ENCODE measurements at places on chromosomes 2 and 18.

DNA sequence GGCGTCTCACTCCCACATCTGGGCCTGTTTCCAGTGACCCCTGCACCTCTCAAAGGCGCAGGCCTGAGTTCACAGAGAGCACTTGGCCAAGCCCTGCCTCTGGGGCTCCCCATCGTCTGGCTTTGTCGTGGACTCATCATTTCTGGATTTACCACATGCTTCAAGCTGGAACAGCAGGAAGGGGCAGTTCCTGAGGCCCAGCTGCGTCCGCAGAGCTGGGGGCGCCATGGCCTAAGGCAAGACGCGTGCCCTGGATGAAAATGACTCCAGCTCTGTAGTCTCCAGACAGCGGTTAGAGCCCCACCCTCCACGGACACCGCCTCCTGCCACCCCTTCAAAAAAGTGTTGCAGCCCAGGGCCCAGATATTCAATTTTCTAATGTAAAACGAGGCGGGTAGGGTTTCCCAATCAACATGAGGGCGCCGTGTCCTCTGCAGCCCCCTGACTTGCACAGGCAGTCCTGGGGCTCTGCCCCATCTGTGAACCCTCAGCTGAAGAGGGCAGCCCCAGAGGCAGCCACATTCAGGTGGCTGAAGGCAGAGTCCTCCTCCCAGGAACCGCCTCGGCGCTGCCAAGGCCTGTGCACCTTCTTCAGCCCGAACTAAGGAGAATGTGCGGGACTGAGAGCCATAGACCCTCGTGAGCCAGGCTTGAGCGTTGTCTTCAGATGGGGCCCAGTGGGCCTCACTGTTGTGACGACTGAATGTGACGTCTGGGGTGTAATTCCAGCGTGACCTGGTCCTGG, 85.5 kb downstream of the NFATC1 start:
- DNase-seq: no peak

GRCh38 chr2:240433973-240434727, 1.3 kb upstream of the GPC1 start:
- DNase-seq: no peak

GRCh38 chr2:72180351-72180750, 32.7 kb upstream of the CYP26B1 start:
- no peak for DNase-seq

GRCh38 chr18:3255611-3256165, 6.2 kb upstream of the MYL12B start:
- no peak for DNase-seq

DNA sequence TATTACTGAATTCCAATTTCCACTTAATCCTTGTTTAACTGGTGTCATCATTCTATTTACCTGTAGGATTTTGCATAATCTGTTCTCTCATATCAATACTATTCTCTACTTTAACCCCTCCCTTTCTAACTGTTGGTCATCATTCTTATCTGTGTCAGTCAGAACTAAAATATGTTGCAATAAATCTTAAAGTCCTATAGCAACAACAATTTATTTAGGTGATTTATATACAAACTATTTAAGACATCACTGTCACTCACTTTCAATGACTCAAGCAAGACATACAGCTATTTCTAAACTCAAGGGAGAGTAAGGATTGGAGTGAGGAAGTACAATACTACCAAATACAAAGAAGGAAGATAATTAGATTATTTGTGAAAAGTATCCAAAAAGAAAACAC, 740.4 kb downstream of the DSC3 start:
- no peak for DNase-seq

- DNase-seq: no peak
Measured at GRCh38 chr18:21281603-21282002, 39.6 kb downstream of the GREB1L start.

- no peak for DNase-seq
Measured at GRCh38 chr18:62612776-62613175, 90.0 kb downstream of the ZCCHC2 start.

GRCh38 chr18:46574000-46574742, 82.8 kb downstream of the LOXHD1 start:
- DNase-seq: no peak

DNA sequence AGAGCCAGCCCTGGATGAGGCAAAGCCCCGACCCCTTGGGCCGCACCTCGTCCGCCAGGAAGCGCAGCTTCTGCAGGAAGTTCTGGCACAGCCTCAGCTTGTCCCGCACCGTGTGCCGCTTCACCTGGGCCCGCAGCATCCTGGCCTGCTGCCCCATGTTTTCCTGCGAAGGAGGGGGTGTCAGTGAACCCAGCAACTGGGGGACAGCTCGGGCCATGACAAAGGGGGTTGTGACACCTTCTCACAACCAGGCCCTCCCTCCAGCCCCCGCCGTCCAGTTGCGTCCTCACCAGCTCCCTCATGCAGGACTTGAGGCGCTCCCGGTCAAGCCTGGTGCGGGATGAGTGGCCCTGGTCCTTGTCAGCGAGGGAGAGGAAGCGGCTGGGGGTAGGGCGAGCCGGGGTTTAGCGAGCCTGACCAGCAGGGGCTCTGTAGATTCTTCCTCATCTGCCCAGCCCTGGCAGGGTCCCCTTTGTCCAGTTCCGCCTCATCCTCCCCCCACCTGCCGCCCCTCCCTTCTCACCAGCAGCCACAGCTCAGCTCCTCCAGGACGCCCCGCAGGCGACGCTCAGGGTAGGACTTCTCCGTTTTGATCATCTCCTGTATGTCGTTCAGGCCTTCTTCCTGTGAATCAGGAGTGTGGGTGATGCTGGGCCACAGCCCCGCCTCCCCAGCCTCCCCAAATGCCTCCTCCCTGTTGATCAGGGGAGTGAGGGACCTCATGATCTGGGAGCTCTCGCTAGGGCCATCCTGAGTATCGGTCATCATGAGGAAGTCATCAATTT, 606 bp downstream of the OTOF start:
- DNase-seq: no peak

DNA sequence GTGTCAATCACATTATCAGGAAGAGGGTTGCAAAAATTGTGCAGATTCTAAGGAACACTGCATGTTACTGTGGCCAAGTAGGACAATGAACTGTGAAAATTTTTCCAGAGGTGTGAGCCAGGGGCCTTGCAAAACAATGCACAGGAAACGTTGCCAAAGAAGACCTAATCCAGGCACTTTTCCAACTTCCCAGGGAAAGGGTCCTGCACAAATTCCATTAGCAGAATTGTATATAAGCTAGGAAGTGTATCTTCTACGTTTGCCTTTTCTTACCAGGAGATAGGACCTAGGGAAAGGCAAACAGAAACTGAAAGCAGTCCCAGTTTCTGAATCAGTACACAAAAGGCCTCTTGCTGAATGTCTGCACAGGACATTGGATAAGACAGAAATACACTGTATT, 1888.3 kb upstream of the CELF4 start:
- no peak for DNase-seq

GRCh38 chr2:45264227-45265225, 255.3 kb upstream of the SIX2 start:
- no peak for DNase-seq

DNA sequence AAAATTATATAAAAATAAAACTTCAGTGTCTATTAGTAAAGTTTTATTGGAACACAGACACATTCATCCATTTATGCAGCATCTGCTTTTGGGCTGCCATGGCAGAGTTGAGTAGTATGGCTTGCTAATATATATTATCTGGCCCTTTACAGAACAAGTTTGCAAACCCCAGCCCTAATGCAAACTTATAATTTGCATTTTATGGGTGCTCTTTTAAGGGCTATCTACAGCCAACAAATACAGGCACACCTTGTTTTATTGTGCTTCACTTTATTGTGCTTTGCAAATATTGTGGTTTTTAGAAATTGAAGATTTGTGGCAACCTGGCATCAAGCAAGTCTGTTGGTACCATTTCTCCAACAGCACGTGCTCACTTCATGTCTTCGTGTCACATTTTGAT, 35.2 kb upstream of the DLX2 start:
- DNase-seq: no peak

Measured in COLO829 (cell line).